Activated CD4-positive, CD25-positive, alpha-beta regulatory T cell treated with anti-CD3 and anti-CD28 coated beads, Interleukin-2, amount 50 U/mL, for 24 hours (primary cell): ENCODE measurements at places on chromosomes 6 and 20.

DNA sequence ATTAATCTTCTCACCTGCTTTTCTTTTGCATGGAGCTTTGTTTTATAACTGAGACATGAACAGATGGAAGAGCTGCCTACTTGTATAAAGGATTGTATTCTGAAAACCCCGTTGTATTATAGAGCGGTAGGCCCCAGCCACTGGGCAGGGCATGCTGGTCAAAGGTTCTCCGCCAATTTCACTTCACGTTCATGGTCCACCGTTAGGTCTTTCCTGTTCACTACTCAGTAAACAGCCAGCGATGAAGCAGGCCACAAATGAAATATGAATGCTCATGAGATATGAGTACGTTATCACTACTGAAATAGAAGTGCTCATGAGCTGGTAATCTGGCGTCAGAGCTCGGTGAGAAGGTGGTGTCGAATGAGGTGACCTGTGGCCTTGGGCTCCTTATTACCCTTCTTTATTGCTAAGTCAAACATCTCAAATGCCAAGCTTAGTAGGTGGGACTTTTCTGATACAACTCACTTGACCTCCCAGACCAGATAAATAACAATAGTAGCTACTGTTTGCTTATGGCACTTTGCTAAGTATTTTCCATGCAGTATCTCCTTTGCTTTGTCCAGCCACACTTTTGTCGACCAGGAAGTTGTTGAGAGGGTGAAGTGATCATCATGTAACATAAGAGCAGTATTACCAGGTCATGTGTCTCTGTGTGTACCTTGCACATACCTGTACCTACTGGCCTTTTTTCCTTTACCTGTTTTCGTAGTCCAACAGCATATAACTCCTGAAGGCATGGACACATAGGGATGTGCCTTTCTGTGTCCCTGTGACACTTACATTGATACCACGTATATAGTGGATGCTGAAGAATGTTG lies 16.7 kb downstream of the EDN3 start:
- ATAC-seq: no peak

- ATAC-seq: no peak
These were observed 335.4 kb upstream of the SPTLC3 start for GRCh38 chr20:12673352-12673751.

- no peak for ATAC-seq
These were observed 636 bp downstream of the SRF start for GRCh38 chr6:43171707-43172103.

DNA sequence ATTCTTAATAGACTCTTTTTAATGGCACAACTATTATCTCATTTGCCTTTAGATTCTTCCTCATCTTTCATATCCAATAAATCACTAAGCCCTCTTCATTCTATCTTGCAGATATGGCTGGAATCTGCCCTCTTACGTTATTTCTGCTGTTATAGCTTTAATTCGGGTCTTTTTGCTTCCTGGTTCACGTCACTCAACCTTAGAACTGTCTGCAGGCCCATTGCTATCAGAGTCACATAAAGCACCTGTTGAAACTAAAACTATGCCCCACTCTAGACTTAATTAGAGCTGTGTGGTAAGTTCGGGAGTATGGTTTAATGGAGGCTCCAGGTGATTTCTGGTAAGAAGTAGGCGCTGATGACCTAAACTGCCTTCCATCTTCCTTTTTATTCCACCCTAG lies 988 bp downstream of the QRSL1 start:
- ATAC-seq: no peak

GRCh38 chr6:32603888-32604287 lies 14.2 kb upstream of the HLA-DRB1 start:
- no peak for ATAC-seq

DNA sequence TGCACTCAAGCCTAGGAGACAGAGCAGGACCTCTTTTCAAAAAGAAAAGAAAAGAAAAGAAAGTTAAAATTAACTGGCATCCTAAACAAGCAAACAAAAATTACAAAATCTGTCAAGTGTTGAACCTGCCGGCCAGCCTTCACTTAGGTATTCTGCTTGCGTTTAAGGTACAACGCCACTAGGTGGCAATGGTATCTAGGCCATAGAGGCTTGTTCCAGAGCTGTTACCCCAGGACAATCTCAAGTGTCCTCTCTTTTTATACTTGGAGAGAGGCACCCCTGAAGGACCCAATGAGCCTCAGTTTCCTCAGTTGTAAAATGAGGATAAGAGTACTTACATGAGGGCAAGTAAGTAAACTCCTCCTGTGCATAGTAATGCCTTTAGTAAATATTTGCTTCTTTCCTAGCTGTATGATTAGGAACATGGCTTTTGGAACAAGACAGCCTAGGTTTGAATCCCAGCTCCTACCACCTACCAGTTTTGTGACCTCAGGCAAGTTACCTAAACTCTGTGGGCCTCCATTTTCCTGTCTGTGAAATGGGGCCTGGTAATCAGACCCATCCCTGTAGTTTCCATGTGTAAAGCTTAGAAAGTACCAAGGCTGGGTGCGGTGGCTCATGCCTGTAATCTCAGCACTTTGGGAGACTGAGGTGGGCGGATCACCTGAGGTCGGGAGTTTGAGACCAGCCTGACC lies 5.8 kb upstream of the PACSIN1 start:
- ATAC-seq: peak; percentile 46

- ATAC-seq: no peak
These were observed 53.6 kb upstream of the SMOC2 start for GRCh38 chr6:168387426-168387825.

DNA sequence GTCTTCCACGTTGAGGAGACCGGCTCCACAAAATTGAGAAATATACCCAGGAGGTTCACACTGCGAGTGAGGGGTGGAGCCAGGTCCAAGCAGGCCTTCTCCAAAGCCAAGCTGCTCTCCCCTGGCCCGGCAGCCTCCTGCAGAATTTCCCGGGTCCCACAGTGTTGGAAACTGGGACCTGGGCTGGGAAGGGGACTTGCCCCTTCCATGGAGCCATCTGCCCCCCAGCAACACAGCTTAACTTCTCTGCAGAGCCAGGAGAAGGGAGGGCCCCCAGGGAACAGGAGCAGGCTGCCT lies 35.4 kb downstream of the MDFI start:
- no peak for ATAC-seq

- no peak for ATAC-seq
These were observed 92.8 kb downstream of the ESR1 start for GRCh38 chr6:151900256-151900655.

GRCh38 chr6:151229401-151230276 lies 10.1 kb upstream of the AKAP12 start:
- ATAC-seq: peak; percentile 49

DNA sequence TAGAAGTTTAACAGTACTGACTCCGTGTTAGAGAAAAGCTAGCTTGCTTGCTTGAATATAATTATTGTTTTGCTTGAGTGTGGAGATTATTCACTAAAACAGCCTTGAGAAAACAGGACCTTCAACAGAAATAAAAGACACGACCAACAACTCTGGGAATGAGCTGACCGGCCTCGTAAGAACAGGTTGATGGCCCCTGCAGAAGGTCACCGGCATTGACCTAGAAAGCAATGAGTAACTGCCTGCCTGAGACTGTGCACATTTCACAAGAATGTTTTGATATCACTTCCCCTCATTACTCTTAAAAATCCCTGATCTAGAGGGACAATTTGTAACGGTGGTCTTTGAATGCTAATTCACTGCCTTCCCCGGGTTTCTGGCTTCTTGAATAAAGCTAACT lies 49.4 kb downstream of the SEL1L2 start:
- ATAC-seq: no peak

GRCh38 chr6:167492100-167492449 lies 167.2 kb downstream of the TTLL2 start:
- ATAC-seq: no peak

- ATAC-seq: no peak
These were observed 839.9 kb downstream of the MAFB start for GRCh38 chr20:39849171-39849570.

DNA sequence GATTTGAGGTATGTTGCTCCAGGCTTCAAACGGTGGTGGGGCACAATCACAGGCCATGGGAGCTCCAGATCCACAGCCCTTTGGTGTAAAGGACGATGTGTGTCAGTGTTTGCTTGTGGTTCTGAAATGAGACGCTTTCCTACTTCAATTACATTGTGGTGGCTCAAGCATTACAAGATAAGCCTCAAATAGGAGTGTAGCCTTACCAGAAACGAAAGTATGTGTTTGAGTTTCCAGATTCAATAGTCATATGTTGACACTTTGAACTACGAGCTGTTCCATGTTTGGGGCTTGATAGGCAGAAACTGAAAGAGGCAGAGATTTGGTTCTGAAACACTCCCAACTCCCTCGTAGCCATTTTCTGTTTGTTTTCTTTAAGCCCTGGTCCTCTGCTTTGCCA lies 187.1 kb downstream of the MYLK4 start:
- peak; percentile 73 for ATAC-seq

- ATAC-seq: no peak
These were observed 77.0 kb downstream of the RNF144B start for GRCh38 chr6:18464176-18464575.

DNA sequence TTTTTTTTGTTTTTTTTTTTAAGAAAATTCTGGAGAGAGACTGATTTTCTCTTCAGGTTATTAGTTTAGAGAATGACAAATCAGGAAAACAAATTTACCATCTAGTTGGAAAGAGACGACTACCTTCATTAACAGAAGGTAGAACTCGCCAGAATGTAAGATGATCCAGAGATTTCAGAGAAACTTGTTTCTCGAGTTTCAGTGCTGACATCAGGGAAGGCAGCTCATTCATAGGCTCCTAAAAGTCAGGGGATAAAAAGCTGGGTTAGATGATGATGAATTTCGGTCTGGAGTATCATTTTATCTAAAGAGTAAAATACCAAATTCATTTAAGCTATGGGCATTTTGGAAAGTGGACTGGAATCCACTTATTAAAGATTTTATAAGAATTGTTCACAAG lies 27.9 kb downstream of the ZNF334 start:
- no peak for ATAC-seq

DNA sequence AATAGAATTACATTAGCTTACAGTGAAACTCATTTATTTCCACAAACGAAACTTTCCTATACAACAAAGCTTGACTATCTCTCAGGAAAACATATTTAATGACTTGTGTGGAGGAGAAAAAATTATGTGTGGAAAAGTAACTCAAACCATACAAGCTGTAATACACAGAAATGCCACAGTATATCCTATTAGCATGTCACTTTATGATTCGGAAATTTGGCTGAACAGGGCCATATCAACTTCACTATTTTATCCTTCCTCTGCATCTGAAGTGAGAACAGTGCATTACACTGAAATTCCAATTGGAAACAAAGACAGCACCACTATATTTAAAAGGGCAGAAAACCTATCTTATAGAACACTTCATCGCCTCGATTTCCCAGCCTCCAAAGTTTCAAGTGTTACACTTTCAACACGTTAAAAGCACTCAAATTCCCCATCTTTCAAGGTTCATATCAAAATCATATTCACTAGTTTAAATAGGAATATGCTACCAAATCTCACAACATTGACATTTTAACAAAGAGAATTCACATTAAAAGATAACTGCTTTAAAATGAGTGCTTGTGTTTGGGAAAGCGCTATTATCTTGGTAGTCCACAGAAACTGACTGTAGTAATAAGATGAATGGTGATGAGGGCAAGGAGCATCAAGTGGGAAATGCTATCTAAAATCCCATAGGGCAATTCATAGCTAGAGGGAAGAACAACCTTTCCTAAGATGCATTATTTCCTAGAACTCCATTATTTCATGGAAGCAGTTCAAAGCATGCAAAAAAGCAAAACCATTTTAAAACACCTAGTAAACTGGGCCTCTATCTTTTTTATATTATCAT lies 1.8 kb downstream of the REV3L start:
- ATAC-seq: no peak

GRCh38 chr6:85016726-85017125 lies 252.3 kb upstream of the TBX18 start:
- no peak for ATAC-seq

DNA sequence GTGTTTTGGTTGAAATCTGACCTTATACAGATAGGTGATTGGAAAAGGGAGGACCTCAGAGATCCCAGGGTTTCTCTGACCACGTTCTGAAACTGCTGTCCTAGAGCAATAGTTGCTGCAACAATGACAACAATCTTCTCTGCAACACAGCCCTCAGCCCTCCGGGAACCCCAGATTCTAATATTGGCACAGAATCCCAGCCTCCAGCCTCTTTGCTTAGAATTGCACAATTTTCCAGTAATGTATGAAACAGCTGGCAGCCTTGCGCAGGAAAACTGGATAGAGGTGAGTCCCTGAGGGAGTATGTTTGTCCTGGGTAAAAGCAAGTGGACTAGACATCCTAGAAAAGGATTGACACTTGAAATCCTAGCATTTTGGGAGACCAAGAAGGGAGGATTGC lies 30.4 kb upstream of the PNRC1 start:
- no peak for ATAC-seq

- ATAC-seq: no peak
These were observed 146.3 kb downstream of the PRL start for GRCh38 chr6:22150368-22151035.

DNA sequence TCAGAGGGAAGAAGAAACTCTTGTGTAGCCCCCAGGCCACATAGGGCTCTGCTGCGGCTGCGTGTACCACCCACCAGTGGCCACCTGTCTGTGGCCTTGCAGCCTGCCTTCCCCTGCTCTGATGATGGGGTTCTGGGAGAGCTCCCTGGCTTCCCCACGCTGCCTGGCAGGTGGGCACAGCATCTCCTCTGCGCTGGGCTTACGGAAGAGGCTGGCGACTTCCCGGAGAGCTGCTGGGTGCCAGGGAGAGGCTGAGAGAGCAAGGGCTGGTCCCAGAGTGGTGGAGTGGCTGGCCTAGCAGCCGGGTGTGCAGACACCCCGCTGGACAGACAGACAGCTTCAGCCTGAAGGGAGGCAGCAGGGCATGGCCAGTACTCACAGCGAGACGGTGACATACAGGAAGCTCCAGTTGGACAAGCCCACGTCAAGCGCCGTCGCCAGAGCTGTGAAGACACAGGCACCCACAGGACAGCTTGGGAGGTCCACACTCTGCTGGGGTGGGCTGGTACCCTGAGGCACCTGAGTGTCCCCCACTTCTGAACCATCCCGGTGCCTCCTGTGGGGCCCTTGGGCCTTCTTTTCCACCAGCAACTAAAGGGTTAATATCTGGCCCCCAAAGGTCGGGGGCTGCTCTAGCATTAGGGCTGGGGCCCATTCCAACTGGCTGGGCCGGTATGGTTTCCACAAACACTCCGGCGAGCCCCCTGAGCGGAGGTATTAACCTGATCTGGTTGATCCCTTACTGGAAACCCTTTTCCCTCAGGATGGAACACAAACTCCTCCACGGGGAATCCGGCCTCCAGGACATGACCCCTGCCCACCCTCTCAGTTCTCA lies 48.1 kb upstream of the CDH22 start:
- ATAC-seq: no peak

DNA sequence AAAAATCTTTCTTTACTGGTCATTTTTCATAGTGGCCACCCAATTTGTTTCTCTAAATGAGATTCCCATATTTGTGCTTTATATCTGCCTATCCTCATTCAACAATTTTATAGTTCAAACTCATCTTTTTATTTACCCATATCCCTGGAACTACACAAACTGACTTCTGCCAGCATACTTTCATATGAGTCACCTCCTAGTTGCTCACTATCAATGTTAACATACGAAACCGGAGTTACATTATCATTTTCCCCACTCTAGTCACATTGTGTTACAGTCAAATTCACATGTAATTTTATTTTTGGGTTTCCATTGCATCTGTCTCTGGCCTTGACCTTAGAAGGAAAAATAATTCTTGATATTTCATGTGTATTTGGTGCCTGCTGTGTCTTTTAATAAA lies 499.4 kb downstream of the MAFB start:
- ATAC-seq: no peak

- no peak for ATAC-seq
These were observed 73.3 kb downstream of the GINS1 start for GRCh38 chr20:25480797-25481196.

- no peak for ATAC-seq
These were observed 129.4 kb upstream of the AFDN start for GRCh38 chr6:167697316-167697715.

- no peak for ATAC-seq
These were observed 3.3 kb upstream of the RSPO3 start for GRCh38 chr6:127115084-127115655.
